CD4-positive, alpha-beta T cell treated with Interleukin-6 at 100 ng/mL for 8 hours (primary cell): ENCODE measurements at places on chromosomes 11 and 22.
A peak's percentile ranks its signal among the peaks of the same experiment; 100 is the strongest.

GRCh38 chr11:117809236-117810055 is 12.4 kb upstream of the DSCAML1 start:
- peak; percentile 44 for DNase-seq

DNA sequence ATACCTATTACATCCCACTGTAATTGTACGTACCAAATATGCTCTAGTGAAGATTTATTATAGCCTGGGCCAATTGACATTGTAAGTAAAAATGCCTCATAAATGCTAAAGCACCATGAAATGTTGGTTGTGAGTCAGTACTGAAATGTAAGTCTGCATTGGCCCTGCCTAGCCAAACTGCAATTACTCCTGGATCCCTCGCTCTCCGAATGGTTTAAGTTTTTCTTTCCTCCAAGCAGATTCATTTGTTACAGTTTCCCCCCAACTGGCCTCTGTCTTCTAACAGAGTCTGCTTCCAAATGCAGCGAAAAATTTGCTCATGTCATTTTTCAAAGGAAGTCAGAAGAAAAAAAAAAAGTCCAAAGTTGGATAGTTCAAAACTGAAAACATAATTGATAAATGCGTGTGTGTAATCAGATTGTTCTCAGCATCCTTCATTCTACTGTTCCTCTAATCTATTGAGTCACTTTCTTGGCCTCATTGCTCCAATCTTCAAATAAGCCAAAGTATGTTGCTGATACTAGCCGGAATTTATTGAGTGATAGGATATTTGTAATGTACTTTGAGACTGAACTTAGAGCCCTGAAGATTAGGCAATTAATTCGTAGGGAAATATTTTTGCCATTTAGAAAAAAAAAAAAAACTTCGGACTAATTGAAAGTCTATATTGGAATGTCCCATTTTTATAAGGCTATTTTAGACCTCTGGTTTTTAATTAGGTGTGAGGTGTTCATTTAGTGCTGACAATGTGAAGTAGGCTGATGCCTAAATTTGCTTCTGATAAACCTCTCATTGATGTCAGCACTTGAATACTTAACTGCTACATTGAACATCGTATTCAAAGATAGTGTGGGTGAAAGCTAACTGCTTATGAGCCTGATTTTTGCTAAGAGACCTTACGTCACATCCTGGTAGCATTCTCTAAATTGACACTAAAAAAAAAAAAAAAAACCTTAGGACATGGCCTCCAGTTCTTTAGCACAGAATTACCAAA is 93.4 kb downstream of the WT1 start:
- no peak for DNase-seq

GRCh38 chr22:36328635-36329253 is 59.0 kb downstream of the MYH9 start:
- DNase-seq = no peak

DNA sequence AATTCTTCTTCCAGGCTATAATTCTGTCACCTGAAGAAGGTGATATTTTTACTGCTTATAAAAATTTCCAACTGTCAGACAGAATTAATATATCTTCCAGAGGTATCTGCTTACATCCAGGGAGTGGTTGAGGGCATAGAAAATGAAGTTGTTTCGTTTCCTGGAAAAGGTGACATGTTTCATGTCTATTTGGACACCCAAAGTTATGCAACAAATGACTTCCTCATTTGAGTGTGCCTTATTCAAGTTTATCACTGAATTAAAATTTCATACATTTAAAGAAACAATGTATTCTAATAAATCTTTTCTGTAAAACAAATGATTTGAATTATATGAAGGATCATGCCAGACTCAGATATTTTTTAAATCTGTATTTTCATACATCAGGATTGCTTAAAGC is 8.5 kb upstream of the GRAMD1B start:
- no peak for DNase-seq

GRCh38 chr11:122076512-122077120 is 39.4 kb downstream of the BLID start:
- no peak for DNase-seq
